Glomerular endothelial cell (primary cell): ENCODE measurements at places on chromosomes 5 and 9.
A peak's percentile ranks its signal among the peaks of the same experiment; 100 is the strongest.

DNA sequence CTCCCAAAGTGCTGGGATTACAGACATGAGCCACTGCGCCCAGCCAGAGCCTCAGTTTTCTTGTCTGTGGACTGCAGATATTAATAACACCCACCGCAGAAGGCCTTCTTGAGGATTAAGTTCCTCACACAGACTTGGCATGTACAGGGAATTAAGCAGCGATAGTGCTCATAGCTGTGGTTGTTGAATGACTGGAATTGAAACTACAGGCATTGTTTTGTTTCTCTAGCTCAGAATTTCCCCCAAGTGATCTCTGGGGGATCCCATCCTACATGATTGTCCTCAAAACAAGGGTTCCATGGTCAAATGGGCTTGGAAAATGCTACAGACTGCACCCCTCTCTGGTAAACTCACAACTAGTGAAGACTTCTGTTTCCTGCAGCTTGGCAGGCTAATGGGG lies 44.2 kb upstream of the TDRD7 start:
- DNase-seq = no peak

DNA sequence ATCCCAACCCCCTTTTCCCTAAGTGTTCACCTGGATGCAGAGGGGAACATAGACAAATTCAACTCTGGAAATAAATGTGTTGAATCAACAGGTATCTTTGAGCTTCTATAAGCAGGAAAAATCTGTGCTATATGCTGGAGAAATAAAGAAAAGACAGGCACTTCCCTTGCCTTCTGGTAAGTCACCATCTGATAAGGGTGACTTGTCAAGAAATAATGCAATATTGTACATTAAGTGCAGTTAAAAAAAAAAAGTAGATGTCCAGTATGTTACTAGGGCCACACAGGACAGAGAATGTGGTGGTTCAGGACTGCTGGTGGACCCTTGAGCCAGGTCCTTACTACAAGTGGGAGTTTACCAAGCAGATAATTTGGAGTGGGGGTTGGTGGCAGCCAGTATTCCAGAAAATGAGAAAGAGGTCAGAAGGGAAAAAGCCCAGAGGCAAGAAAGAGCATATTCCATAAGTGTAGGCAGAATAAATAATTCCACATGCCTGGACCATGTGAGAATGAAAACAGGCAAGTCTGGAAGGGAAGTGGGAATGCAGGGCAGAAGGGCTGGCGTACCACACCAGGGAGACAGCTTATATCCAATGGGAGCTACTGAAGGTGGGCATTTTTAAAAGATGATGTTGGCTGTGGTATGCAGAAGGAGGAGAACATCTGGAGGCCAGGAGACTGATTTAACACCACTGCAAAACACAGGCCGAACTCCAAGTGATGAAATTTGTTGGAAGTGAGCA lies 209.9 kb downstream of the SEMA5A start:
- DNase-seq = no peak

- DNase-seq = no peak
Measured at GRCh38 chr5:93930098-93930497, 188.7 kb upstream of the POU5F2 start.

- DNase-seq = peak; percentile 1
Measured at GRCh38 chr9:38263532-38263931, 129.0 kb upstream of the ALDH1B1 start.

DNA sequence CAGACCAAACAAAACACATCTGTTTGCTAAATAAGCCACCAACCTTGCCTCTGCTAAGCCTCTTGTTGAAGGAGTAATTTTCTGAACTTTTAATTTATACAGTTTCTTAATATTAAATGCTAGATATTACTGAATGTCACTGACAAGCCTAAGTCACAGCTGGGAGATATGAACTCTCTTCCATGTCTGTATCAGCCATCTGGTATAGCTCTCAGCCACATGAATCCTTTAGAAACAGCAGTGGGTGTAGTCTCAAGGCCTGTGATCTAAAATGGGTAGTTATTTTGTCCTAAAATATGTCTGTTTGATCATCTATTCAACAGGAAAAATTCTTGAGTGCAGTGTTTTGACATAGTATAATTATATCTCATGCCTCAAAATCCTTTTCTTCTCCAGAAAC lies 97.2 kb downstream of the CAMK4 start:
- DNase-seq = no peak

- DNase-seq = no peak
Measured at GRCh38 chr5:9761706-9762105, 131.6 kb upstream of the TAS2R1 start.

DNA sequence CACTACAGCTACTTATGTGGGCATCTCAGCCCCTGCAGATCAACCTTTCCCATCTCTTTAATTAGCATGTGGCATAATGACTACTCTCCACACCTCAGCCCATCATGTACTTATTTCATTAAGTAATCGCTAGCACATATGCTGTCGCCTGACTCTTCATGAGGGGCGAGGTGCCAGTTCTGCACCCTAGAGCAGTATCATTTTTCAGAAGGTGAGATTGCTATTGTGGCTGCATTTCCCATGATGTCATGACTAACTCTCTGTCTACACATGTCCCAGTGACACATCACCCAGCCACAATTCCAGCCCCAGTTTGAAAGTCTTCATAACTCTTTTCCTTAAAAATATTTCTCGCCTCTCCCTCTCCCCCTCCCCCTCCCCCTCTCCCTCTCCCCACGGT lies 7.6 kb upstream of the F2RL1 start:
- DNase-seq = no peak

- DNase-seq = no peak
Measured at GRCh38 chr5:146076455-146076854, 28.9 kb downstream of the PLAC8L1 start.

DNA sequence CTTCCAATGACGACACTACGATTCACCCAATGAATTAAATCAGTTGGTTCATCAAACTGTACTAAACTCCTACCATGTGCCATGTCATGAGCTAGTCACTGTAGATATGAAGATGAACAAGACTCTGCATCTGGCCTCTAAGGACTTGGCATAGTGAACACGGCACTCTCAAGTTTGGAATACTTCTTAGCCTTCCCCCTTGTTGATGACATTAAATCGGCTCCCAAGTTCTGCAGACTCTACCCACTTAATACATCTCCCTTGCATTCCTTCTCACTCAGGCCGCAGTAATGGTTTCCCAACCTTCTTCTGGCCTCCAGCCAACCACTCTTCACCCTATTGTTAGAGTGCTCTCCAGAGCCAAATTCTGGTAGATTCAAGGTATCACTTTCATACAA lies 184.7 kb downstream of the MAPKAP1 start:
- no peak for DNase-seq

DNA sequence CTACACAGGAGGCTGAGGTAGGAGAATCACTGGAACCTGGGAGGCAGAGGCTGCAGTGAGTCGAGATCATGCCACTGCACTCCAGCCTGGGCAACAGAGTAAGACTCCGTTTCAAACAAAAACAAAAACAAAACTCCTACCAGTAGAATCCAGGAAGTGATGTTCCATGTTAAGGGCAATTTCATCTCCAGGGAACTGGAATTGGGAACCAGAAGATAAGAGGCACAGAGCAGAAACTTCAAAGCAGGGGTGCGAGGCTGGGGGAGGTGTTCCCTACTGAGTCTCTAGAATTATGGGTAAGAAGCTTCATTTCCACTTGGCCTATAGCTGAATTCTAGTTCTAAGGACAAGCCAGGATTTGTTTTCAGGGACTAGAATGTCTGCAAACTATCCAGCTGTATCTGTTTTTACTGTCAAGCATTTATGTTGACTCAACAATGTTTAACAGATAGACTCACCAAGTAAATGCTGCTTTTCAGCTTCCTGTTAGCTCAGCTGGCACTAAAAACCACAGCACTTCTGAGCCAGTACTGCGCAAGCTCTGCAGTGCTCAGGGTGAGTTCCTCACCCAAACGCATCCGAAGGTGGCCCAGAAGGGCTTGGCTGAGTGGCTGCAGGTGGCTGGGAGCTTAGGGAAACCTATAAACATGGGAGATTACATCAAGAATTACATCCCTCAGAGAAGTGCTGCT lies 320.1 kb downstream of the MTRR start:
- no peak for DNase-seq

DNA sequence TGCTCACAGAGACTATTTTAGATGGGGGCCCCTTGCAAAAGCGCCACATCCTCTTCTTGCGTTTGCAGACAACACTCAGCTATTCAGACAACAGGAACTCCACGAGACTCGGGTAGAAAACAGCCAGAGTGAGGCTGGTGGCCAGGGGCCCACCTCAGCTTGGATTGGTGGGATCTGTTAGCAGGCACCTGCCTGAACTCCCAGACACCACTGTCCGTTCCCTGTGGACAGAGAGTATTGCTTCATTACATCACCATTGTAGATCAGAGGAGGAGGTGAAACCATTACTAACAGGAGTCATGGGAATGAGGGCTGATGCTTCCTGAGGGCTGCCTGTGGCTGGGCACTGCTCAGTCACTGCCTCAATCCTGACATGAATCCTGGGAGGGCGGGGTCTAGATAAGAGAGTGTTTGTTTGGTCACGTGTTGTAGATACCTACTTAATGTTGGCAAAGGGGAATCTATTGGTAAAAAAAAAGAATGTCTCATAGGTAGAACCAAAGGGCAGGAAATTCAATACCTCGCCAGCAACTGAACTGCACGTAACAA lies 4.4 kb upstream of the RAPGEF1 start:
- DNase-seq = no peak

DNA sequence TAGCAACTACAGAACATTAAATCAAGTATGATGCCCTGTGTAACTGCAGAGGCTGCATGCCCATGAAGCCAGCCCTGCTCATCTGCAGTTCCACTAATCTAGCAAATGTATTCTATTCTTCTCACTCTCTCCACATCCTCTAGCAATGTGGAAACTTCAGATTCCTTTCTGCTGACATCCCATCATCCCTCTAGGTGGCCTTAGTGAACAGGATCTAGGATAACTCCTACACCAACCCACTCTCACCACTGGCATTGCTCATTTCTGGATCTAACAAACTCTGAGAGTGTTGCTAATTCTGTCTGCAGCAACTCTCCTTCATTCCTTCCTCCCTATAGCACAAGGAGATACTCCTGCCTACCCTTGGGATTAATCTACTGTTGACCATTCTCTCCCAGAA lies 80.8 kb downstream of the FAM81B start:
- DNase-seq = no peak

GRCh38 chr5:177071666-177072385 lies 14.9 kb upstream of the FGFR4 start:
- DNase-seq = peak; percentile 84

GRCh38 chr5:34707451-34708107 lies 51.5 kb downstream of the RAI14 start:
- DNase-seq = no peak

DNA sequence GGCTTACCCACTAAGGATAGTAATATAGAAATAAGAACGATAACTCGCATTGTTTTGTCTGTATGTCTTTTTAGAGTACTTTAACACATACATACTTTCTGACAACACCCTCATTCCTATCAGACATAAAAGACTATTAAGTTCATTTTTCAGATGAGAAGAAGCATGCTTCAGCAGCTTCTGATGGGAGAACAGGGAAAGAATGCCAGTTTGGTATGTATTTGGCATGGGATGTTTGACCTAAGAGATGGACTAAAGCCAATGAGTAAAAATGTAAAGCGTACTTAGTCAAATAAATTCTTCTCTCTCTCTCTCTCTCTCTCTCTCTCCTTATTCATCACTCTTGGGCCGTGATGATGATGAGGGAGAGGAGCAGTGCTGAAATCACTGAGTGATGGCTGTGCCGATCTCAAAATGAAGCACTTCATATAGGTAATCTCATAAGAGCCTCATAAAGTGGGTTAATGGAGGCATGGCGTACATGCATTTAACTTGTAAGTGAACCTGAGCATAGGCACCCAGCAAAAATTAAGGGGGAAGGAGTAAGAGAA lies 71.5 kb downstream of the SLIT3 start:
- DNase-seq = no peak

DNA sequence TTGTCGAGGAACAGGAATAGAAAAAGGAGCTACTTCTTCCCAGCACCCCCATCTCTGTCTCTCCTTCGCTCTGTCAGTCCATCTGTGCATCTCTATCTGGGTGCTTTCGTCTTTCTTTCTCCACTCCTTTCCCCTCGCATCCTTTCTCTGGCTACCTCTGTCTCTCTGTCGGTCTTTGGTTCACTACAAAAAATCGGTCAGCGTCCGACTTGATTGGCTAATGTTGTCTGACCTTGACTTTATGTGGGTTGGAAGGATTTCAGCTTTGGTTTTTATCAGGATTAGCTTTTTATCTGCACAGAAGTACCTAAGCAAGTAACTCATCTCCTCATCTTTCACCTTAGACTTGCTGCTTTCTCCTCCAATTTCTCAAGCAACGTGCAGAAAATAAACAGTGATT lies 575.2 kb upstream of the ZNF462 start:
- no peak for DNase-seq

DNA sequence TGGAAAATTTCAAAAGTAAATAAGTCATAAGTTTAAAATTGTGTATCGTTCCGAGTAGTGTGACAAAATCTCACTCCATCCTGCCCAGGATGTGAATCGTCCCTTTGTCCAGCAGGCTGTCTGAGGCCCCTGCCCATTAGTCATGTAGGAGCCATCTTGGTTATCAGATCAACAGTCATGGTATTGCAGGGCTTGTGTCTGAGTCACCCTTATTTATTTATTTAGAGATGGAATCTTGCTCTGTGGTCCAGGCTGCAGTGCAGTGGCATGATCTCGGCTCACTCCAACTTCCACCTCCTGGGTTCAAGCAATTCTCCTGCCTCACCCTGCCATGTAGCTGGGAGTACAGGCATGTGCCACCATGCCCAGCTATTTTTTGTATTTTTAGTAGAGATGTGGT lies 30.2 kb downstream of the ITGA2 start:
- DNase-seq = no peak

DNA sequence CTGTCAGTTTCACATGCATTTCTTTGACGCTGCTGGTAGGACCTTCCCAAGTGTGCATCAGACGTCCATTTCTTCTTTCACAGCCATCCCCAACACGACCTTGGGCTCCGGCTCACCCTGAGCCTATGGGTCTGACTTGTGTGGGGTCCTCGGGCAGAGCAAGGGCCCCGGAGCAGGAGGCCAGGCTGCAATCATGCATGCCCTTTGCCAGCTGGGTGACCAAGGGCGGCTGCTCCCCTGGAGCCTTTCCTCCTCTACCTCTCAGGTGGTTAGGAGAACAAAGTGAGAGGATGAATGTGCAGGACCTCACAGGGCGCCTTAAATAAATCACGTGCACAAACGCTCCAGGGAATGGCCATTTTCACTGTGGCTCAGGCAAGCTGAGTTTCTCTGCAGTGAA lies 33.2 kb downstream of the TERT start:
- no peak for DNase-seq

GRCh38 chr9:108844391-108844790 lies 11.4 kb downstream of the ACTL7B start:
- no peak for DNase-seq

- DNase-seq = no peak
Measured at GRCh38 chr5:5481206-5481605, 58.7 kb downstream of the ICE1 start.
